ENCODE measurements at places on chromosomes 13 and 19. TPM values are rescaled to one million over a fixed set of nuclear protein-coding genes. Genes with fewer than 3 reads are reported as not detected.

ZFP30 gene
- polyA plus RNA-seq, result 3.7 TPM

EPSTI1 gene
- polyA plus RNA-seq, result 32.3 TPM

DNA sequence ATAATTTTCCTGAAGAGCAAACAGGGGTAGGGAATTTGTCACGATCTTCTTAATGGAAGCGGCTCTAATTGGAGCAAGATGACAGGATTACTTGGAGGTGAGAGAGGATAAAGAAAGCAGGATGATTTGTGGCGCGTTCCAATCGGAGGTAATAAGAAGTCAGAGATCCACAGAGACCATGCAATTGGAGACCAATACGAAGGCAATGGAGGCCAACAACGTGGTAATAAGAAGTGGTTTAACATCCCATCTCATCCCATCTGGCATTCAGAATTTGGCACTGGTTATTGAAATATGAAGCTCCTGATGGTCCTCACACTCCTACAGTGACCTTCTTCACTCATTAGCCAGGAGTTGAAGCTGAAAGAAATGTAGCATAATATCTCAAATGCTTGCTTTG is 130.6 kb downstream of the DLEU7 start:
- peaks cover 35% of the 10 kb centered on the region for H3K4me1 ChIP-seq
- H3K4me3 ChIP-seq, result no peak overlapping the region
- DNase-seq, result no peak
- H3K27me3 ChIP-seq, result peaks cover 23% of the 10 kb centered on the region
- peak overlapping the region; percentile 45 for H3K27ac ChIP-seq
- H3K36me3 ChIP-seq, result no peaks in the 10 kb centered on the region

GRCh38 chr19:48946463-48947257 is 8.0 kb upstream of the BAX start:
- H3K36me3 ChIP-seq, result no peaks in the 10 kb centered on the region
- H3K4me1 ChIP-seq, result no peaks in the 10 kb centered on the region
- H3K27ac ChIP-seq, result no peak overlapping the region
- DNase-seq, result no peak
- no peak overlapping the region for H3K4me3 ChIP-seq

DNA sequence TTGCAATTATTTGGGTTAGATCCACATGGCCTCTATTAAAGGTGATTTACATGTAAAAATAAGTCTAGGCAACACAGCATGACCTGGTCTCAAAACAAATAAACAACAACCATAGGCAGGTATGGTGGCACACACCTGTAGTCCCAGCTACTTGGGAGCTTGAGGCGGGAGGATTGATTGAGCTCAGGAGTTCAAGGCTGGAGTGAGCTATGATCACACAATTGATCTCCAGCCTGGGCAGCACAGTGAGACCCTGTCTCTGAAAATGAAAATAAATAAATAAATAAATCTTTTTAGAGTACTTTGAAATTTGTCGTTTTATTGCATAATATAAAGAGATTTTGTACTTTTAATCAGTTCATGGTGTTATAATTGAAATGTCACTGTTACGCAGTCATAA is 93.3 kb downstream of the PAN3 start:
- H3K36me3 ChIP-seq, result no peaks in the 10 kb centered on the region
- H3K4me1 ChIP-seq, result peaks cover 45% of the 10 kb centered on the region
- H3K4me3 ChIP-seq, result no peak overlapping the region
- no peak overlapping the region for H3K27ac ChIP-seq

DNA sequence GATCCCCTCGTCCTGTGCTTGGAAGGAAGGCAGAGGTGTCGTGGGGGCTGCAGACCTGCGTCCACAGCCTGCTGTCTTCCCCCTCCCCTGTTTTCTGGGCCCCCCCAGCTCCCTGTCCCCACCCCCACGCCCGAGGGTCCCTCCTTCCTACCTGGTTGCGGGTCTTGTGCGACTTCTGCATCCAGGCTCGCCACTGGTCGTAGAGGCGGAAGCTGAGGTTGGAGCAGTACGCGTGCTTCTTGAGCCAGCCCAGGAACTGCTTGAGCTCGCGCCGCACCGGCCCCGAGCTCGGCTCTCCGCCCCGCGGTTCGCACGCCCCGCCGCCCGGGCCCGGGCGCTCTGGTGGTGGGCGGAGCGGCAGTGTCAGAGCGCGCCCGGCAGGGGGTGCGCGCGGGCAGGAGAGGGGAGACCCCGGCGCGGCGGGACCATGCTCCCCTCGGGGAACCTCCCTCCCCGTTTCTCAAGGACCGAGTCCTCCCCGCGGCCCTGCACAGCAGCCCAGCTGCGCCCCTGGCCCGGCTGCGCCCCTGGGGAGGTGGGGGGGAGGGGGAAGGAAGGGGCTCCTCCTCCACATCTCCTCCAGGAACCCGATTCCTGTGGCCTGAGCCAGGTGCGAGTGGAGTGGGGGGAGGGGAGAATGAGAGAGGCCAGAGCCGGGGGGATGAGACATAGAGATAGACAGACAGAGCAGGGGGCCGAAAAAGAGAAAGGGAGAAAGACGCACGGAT is 5.7 kb downstream of the REX1BD start:
- H3K27me3 ChIP-seq, result peaks cover 6% of the 10 kb centered on the region
- peaks cover 26% of the 10 kb centered on the region for H3K4me1 ChIP-seq
- no peak overlapping the region for H3K27ac ChIP-seq
- peak overlapping the region; percentile 79 for H3K4me3 ChIP-seq
- no peaks in the 10 kb centered on the region for H3K36me3 ChIP-seq

- H3K27me3 ChIP-seq, result peaks cover 16% of the 10 kb centered on the region
- H3K4me1 ChIP-seq, result peaks cover 23% of the 10 kb centered on the region
- no peaks in the 10 kb centered on the region for H3K36me3 ChIP-seq
Observed at GRCh38 chr13:76879883-76880270, 6.3 kb downstream of the KCTD12 start.
